Activated T-cell treated with anti-CD3 and anti-CD28 coated beads for 24 hours (primary cell): ENCODE measurements at places on chromosomes 1 and 21.

DNA sequence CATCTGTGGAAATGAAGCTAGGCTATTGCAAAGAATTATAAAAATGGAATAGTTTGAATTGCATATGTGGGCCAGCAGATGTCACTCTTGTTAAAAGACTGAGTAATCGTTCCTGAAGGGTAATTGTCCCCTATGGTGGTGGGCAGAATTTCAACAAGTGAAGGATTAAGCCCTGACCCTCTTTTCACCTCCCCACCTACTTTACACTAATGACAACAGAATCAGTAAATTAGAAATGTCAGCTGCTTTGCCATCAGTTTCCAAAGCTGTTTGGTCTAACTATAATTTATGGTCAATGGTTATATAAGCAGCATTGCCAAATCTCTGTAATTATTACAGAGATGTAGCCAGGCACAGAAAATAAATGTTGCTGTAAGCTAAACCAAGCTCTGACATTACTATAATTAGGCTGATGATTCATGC is 898.6 kb downstream of the AMY1C start:
- no peak for DNase-seq

GRCh38 chr1:172499636-172500141 is 33.3 kb upstream of the SUCO start:
- no peak for DNase-seq

- no peak for DNase-seq
Measured at GRCh38 chr1:164999146-164999545, 357.4 kb downstream of the LMX1A start.

DNA sequence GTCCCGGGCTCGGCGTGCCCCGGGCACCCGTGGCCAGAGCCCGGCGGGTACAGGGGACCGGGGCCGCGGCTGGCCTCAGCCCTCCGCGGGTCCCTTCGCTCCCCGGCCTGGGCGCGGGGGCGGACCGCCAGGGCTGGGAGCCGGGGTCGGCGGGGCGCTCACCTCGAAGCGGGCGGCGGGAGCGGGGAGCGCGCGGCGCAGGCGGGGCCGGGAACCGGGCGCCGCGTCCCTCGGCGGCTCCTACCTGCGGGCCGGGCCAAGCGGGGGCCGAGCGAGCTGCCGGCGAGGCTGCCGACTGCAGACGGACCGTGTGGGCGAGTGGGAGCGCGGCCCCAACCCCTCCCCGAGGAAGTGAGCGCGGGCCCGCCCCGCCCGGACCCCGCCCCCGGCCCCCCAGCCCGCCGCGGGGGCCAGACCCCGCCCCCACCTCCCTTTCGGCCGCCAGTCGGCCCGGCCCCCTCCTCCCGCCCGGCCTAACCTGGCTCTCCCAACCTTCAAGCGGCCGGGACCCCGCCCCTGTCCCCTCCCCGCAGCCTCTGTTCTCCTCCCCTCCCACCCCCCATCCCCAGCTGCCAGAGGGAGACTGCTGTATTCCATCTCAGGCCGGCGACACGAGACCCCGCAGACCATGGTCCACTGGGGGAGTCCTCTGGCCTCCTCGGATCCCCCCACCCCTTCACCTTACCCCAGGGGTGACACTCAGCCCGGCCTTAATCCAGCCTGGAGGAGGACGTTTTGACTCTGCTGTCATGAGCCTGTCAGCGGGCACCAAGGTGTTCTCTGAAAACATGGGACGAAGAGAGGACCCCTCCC is at the start of gene FHL3:
TSS of gene FHL3 (minus strand) at position 320 of the 813 bp plus-strand sequence. CDS start 6,102 bp downstream, outside the sequence.
- DNase-seq, result no peak

DNA sequence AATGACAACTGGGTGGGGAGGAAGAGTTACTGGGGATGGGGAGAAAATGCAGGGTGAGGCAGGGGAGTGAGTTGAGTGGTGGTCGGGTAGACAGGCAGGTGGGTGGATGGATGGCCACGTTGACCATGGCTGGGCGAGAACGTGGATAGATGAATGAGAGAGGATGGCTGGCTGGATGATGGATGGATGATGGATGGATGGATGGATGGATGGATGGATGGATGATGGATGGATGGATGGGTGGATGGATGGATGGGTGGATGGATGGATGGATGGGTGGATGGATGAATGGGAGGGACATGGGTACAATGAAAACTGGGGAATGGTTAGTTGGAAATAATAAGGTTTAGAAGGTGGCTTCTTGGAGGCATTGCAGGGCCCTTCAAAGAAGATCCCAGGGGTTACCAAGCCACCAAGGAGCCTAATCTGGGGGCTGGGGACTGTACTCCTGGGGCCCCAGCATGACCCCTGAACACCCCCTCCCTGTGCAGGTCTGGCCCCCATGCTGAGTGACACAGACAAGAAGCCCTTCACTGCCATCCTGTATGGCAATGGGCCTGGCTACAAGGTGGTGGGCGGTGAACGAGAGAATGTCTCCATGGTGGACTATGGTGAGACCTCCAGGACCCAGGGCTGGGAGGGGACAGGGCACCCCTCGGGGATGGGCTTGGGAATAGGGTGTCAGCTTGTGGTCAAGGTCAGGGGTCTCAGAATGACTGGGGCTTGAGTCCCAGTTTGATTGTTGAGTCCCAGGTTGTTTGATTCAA is 67.0 kb downstream of the ALPL start:
- no peak for DNase-seq

GRCh38 chr1:230141021-230141648 is 74.1 kb downstream of the GALNT2 start:
- no peak for DNase-seq

GRCh38 chr1:83860490-83861221 is 138.3 kb downstream of the TTLL7 start:
- peak; percentile 60 for DNase-seq

DNA sequence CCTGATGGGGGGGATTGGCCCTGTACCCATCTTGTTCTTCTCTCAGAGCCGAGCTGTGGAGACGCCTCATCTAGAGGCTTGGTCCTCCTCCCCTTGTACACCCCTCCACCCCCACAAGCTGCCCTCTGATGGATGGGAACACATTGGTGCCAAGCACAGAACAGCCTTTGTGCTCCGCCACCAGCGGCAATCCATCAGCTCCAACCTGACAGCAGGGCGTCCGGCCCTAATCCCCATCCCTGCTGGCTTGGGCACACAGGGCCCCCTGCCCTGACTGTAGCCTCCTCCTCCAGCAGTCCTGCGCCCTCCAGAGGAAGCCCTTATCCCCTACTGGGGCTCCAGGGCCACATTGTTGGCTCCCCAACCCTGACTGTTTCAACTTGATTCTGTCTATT is 3.8 kb upstream of the MYOG start:
- no peak for DNase-seq

- DNase-seq, result no peak
Measured at GRCh38 chr1:113861641-113862040, 9.9 kb downstream of the PTPN22 start.

DNA sequence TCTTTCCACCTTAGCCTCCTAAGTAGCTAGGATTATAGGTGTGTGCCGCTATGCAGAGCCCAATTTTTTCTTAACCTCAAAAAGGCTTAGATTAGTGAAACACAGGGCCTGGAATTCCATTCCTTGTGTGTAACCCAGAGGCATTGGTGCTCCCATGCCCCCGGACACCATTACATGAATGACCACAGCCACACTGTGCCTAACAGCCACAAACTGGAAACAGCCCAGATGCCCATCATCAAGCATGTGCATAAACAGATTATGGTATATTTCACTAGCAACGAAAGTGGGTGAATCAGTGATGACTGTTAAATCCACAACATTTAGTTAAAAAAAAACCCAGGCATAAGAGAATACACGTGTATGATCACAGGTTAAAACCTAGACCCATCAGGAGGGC is 24.4 kb downstream of the ADAM30 start:
- no peak for DNase-seq

- no peak for DNase-seq
Measured at GRCh38 chr1:110816945-110817344, 56.0 kb upstream of the CD53 start.

DNA sequence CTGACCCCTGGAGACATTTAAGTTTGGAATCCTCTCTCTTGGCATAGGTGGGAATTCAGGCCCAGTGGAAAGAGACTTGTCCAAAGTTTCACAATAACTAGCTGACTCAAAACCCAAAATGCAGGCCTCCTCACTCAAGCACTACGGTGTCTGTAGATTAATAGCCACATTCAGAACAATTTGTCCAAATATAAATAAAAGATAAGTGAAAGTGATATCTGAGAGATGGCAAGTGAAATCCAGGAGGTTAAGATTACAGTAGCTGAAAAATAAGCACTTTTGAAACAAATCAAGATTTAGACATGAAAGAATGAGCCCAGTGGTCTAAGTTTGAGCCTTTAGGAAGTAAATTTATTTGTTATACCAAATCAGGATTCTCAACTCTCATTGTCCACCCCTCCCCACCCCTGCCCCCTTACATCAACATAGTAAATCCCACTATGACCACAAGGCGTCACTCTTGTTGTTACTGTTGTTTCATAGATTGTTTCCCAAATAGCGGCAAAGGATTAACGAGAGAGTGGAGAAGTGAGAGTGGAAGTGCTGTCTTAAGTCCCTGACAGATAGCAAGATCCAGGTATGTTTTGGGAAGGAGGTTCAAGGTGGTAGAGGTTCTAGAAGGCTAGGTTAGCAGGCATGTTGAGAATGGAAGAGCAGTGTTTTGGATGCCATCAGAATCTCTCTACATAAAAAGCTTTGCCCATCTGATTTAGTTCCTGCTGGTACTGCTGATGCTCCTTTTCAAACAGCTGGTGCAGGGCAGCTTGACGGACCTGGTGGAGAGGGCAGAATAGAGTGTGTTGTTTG is 7.1 kb upstream of the TPM3 start:
- peak; percentile 31 for DNase-seq

DNA sequence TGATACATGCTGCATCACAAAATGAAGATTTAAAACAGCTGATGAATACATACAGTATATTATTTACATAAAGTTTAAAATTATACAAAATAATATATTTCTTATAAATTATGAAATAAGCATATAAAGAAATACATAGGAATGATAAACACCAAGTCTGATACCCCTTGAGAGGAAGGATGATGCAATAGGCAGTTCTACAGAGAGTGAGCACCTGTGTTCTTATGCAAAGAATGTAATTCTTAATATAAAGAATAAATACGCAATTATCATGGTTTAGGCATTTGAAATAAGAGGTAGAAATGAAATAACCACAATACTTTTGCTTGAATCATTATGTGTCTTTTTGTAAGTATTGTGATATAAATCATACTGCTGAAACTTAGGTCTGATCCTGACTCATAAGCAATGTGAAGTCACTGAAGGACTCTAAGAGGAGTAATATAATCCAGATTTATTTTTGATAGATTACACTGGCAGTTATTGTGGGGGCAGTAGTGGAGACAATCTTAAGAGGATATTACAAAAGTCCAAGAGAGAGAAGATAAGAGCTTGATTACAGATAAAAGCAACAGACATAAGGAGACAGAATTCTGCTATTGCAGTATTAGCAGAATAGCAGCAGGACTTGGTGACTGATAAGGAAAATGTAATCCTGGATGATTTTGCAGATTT is 39.0 kb downstream of the TTLL7 start:
- DNase-seq, result no peak

DNA sequence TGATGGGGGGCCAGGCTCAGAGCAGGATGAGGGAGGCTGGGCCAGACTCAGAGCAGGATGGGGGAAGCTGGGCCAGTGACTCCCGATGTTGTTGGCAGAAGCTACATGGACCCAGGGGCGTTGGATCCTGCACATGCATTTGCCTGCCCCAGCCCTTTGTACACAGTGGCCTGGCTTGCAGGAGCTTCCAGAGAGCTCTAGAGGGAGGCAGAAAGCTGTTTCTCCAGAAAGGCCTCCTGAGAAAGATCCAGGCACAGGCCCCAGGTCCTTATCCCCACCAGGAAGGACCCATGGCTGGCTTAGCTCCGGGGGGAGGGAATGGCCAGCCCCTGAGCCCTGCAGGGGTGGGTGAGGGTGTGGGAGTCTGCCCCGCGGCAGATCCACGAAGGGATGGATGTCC is 106.6 kb upstream of the ACTRT2 start:
- no peak for DNase-seq

- no peak for DNase-seq
Measured at GRCh38 chr1:171884475-171884874, 43.2 kb downstream of the DNM3 start.

GRCh38 chr1:224392411-224393249 is 36.0 kb downstream of the CNIH4 start:
- DNase-seq, result no peak

- no peak for DNase-seq
Measured at GRCh38 chr21:29378832-29379231, 80.1 kb downstream of the BACH1 start.

- DNase-seq, result no peak
Measured at GRCh38 chr1:23824711-23825075, 536 bp downstream of the HMGCL start.

DNA sequence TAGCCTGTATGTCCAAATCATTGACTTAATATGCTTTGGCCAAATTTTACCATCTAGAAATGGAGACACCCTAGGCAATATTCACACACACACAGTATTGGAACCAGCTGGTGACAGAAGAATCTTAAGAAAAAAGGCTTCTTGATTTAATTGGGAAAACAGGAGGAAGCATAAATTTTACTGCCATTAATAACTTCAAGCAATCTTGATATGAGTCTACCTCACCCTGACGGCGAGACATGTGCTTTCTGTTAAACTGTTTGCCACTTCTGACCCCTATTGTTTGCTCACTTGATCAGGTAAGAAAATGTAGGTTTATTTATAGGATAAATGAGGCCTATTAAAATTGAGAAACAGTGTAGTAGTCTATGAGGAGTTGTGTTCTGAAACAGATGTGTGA is 73.2 kb downstream of the KIFAP3 start:
- no peak for DNase-seq

- DNase-seq, result no peak
Measured at GRCh38 chr1:18253093-18253492, 145.5 kb downstream of the IGSF21 start.

GRCh38 chr1:178530037-178530402 is 17.1 kb downstream of the TEX35 start:
- DNase-seq, result no peak

DNA sequence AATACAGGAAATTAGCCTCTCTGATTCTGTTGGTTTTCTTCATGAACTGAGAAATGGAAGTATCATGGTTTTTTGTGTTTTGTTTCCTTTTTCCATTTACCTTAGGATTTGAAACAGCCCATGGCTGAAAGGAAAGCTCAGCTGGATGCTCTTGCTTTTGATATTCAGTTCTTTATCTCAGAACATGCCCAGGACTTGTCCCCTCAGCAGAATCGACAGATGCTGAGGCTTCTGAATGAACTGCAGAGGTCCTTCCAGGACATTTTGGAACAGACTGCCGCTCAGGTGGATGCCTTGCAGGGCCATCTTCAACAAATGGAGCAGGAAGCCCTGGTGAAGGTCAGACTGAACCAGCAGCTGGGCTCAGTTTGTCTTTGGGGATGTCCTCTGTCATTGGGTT is 142.4 kb downstream of the MACF1 start:
- no peak for DNase-seq

GRCh38 chr1:237199026-237199425 is 157.0 kb downstream of the RYR2 start:
- no peak for DNase-seq

DNA sequence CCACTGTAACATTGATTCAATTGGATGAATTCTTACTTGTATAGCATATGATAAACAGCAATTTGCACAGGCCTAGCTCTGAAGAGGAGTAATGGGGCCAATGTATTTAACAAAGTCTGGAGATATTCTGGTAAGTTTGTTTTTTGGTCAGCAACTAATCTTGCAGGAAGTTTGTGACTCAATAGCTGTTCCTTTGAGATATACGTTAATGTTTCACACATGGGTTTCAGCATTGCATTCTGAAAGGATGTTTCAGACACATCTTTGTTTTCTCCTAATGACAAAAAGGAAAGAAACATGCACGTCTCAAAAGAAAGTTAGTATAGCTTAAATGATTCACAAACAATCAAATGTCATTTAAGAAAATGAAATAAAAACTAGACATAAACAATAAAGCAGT is 49.0 kb downstream of the LTN1 start:
- DNase-seq, result no peak

- peak; percentile 9 for DNase-seq
Measured at GRCh38 chr1:19765623-19766022, 34.1 kb downstream of the TMCO4 start.
